ENCODE measurements at places on chromosomes 13 and 19.
A peak's percentile ranks its signal among the peaks of the same experiment; 100 is the strongest.

GRCh38 chr13:39415008-39415802, 187.8 kb downstream of the LHFPL6 start:
- DNase-seq, result peak; percentile 44

DNA sequence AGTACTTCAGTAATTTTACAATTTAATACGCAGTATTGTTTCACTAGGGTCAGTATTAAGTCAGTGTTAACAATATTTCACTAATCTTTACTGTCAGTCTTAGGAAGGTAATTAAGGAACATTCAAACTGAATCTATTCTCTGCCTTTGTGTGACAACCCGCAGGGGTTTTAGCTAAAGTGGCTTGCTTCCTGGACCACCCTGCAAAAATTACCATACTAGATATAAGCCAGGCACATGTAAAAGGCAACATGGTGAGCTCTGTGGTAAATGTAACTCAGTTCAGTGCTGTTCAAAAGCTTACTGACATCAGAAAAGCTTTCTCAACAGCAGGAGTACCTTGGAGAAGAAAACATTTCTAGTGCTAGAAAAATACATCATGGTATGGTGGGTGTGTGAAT, 116.7 kb downstream of the FREM2 start:
- no peak for DNase-seq

- no peak for DNase-seq
Observed at GRCh38 chr19:29667387-29667783, 2.1 kb downstream of the PLEKHF1 start.

DNA sequence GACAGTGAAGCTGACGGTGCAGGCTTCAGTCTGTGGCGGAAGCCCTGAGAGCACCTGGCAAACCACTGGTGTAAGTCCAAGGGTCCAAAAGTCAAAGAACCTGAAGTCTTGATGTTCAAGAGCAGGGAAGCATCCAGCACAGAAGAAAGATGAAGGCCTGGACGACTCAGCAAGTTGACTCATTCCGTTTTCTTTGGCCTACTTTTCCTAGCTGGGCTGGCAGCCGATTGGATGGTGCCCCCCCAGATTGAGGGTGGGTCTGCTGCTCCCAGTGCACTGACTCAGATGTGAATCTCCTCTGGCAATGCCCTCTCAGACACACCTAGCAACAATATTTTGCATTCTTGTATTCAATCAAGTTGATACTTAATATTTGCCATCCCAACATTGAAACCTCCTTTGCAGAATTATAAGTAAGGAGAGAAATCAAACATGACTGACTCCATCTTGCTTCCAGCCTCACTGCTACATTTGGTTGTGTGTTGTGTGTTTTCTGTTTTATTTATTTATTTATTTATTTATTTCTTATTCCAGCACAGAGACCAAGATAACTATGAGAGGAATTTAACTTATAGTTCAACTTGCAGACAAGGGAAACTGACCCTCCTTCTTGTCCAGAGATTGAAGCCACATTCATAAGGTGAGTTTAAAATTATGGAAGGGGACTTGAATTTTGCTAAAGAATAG, 32.8 kb downstream of the IGFL2 start:
- no peak for DNase-seq

DNA sequence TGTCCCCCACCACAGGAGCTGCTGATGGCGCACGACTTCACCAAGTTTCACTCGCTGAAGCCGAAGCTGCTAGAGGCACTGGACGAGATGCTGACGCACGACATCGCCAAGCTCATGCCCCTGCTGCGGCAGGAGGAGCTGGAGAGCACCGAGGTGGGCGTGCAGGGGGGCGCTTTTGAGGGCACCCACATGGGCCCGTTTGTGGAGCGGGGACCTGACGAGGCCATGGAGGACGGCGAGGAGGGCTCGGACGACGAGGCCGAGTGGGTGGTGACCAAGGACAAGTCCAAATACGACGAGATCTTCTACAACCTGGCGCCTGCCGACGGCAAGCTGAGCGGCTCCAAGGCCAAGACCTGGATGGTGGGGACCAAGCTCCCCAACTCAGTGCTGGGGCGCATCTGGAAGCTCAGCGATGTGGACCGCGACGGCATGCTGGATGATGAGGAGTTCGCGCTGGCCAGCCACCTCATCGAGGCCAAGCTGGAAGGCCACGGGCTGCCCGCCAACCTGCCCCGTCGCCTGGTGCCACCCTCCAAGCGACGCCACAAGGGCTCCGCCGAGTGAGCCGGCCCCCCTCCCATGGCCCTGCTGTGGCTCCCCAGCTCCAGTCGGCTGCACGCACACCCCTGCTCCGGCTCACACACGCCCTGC, 4.4 kb upstream of the NOP53 start:
- no peak for DNase-seq

GRCh38 chr19:4301590-4302242, 473 bp downstream of the TMIGD2 start:
- DNase-seq, result no peak

DNA sequence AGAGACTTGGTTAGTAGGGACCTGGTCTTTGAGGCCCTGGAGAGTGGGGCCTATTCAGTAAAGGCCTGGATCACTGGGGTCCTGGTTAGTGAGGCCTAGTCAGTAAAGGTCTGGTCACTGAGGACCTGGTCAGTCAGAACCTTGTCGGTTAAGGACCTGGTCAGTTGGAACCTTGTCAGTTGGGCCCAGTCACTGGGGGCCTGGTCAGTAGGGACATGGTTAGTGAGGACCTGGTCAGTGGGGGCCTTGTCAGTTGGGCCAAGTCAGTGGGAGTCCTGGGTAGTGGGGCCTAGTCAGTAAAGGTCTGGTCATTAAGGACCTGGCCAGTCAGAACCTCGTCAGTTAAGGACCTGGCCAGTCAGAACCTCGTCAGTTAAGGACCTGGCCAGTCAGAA, 43.2 kb upstream of the TPM4 start:
- no peak for DNase-seq

GRCh38 chr19:37905946-37906868, at the start of gene WDR87:
TSS of gene WDR87 (minus strand) at chr19:37906594. CDS start at chr19:37898239, 8,355 bp downstream.
- peak; percentile 76 for DNase-seq

- DNase-seq, result no peak
Observed at GRCh38 chr13:113810640-113811039, 51.6 kb downstream of the TMEM255B start.

DNA sequence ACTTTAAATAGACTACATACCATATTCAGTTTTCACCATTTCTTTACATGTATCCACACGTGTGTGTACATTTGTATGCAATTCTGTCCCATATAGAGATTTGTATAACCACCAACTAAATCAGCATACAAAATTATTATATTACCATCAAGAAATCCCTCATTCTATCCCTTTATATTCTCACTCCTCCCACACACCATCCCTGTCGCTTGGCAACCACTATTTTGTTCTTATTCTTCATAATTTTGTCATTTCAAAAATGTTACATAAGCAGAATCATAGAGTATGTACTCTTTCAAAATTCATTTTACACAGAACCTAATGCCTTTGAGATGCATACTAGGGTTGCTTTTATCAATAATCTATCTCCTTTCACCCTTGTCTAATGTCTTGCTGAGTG, 740.5 kb downstream of the SLITRK5 start:
- no peak for DNase-seq

GRCh38 chr19:38033658-38034491, 126.9 kb downstream of the SIPA1L3 start:
- DNase-seq, result peak; percentile 91

- no peak for DNase-seq
Observed at GRCh38 chr13:32549788-32550187, 11.2 kb upstream of the N4BP2L2 start.

DNA sequence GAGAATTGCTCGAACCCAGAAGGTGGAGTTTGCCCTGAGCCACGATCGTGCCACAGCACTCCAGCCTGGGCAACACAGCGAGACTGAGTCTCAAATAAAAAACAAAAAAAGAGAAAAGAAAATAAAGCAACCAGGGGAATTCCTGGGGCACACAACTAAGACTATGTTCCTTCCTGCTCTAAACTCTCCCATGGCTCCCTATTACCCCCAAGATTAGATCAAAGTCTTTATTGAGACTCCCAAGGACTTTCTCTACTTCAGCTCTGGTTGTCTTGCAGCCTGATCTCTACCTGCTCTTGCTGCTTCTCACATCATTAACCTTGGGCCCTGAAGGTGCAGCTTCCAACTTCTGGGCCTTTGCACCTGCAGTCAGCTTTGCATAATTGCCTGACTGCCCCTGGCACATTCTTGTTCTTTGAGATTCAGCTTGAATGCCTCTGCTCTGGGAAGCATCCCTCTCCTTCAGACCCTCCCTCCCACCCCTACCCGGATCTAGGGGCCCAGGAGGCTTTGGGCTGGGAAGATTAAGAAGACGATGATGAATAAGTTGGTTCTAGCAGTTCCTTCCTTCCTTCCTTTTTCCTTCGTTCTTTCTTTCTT, 16.8 kb upstream of the CERS4 start:
- peak; percentile 30 for DNase-seq

GRCh38 chr13:113137691-113138298, 15.2 kb downstream of the F10 start:
- no peak for DNase-seq

GRCh38 chr19:5557691-5558090, 10.1 kb downstream of the TINCR start:
- no peak for DNase-seq

GRCh38 chr13:113643593-113643992, 14.4 kb downstream of the ATP4B start:
- DNase-seq, result no peak

DNA sequence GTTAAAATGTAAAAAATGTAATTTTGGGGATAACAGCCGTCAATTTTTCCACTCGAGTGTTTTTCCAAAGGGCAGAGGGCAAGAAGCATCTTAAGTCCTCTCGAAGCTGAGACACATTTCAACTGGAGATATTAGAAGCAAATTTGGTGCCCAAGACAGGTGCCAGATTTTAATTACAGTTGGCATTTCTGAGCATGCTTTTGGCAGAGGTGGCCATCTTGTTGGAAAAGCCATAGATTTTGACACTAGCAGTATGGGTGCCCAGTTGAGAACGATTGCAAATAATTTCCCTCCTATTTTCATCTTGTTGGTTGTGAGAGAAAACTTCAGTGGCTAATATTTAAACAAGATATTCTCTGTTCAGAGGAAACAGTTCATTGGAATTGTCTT, 146.3 kb downstream of the TM9SF2 start:
- DNase-seq, result no peak

DNA sequence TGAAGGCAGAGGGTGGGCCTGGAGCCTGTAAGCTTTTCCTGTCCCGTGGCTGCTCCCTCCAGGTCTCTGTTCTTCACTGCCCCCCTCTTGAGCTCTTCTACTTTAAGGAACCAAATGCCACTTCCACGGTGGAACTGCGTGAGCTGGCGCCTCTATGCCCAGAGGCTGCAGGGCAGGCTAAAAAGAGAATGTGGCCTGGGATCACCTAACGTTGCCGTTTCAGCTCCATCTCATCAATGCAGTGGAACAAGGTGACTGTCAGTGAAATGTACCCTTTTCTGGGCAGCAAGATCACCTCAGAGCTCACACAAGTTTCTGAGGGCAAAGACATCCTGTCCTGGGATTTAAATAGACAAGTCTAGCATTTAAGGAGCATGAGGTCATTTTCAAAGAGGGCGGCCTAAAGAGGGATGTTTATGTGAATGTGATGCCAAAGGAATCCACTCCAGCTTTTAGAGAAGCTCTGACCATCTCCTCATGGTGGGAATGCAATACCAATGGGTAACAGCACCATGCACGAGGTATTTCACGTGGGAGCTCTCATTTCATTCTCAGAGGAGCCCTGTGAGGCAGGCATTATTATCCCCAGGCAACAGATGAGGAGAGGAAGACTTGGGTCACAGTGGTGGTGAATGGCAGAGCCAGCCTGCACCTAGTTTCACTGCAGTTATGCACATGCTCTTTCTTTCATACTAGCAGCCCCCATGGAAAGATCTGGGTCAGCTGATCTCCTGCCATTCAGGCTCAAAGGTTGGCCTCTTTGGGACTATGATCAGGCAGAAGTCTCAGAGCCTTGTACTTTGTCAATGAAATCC, 39.3 kb downstream of the RGCC start:
- DNase-seq, result no peak

- no peak for DNase-seq
Observed at GRCh38 chr19:13160557-13160956, 10.3 kb downstream of the IER2 start.

DNA sequence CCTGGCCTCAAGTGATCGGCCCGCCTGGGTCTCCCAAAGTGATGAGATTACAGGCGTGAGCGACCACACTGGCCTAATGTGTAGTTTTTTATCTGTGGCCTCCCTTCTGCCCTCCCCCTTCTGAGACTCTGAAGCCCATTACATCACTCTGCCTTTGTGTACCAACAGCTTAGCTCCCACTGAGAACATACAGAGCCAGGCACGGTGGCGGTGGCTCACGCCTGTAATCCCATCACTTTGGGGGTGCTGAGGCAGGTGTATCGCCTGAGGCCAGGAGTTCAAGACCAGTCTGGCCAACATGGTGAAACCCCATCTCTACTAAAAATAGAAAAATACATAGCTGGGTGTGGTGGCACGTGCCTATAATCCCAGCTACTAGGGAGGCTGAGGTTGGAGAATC, 12.6 kb downstream of the NCR1 start:
- no peak for DNase-seq

DNA sequence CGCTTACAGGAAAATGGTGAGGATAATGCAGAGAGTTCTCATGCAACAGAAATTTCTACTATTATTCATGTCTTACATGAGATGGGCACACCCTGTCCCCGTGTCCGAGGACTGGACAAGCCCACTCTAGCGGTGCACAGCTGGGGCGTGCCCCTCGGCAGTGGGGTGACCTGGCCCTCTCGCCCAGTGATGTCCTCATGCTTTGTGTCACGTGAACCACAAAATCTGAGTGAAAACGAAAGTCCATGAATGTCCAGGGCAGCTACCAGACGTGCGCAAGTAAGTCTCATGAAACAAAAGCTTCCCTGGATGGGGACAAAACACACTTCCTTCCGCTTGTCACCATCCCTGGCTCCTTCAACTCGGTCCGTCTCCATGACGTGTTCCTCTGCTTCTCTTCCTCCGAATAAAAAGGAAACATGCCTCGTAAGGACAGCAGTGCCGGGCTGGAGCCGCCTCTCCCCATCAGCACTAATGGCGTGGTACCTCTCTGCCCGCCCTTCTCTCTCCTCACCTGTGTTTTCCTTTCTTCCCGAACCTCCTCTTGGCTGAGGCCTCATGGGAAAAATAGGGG, 45.6 kb downstream of the ANKRD10 start:
- no peak for DNase-seq

GRCh38 chr13:114076329-114077090, 55.9 kb downstream of the RASA3 start:
- DNase-seq, result no peak

DNA sequence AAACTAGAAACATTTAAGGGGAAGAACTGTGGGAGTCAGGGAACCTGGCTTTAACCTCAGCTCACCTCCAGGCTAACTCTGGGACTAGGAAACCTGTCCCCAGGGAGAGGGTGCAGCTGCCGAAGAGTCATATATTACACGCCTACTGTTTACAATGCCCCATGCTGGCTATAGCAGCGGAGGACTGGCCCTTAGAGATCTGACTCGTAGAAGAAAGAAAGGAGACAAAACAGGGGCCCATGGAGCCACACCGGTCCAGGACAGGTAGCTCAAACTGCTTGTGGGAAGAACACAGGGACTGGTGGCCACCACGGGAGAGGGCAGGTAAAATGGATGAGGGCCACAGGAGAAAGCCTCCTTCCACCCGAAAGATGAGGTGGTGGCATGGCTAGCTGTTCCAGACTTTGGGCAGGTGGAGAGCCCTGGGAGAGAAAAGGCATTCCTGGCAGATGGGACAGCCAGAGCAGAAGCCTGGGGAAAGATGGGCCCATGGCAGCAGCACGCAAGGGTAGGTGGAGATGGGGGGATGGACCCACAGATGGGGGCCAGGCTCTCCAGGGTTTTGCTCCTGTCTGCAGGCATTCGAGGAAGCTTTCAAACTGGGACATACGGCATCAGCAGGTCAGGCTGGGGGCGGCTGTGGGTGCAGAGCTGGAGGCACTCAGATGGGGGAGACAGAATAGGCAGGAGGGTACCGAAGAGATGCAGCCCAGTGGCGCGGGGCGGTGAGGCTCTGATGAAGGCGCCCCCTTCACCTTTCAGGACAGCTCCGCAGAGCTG, 69.5 kb downstream of the LATS2 start:
- DNase-seq, result no peak

Measured in GM12865 (cell line).